Fibroblast of mammary gland (primary cell): ENCODE measurements at places on chromosomes 2 and 18.

- no peak for DNase-seq
Measured at GRCh38 chr2:163255086-163255485, 416.5 kb upstream of the KCNH7 start.

GRCh38 chr2:99399795-99400194 lies 62.6 kb downstream of the EIF5B start:
- no peak for DNase-seq

- peak; percentile 37 for DNase-seq
Measured at GRCh38 chr2:174664084-174664759, 66.6 kb upstream of the WIPF1 start.

- no peak for DNase-seq
Measured at GRCh38 chr2:164054651-164055050, 318.8 kb upstream of the FIGN start.

GRCh38 chr2:74053959-74054715 lies 69.4 kb downstream of the TET3 start:
- no peak for DNase-seq

GRCh38 chr2:240189686-240190085 lies 49.2 kb upstream of the OTOS start:
- no peak for DNase-seq

DNA sequence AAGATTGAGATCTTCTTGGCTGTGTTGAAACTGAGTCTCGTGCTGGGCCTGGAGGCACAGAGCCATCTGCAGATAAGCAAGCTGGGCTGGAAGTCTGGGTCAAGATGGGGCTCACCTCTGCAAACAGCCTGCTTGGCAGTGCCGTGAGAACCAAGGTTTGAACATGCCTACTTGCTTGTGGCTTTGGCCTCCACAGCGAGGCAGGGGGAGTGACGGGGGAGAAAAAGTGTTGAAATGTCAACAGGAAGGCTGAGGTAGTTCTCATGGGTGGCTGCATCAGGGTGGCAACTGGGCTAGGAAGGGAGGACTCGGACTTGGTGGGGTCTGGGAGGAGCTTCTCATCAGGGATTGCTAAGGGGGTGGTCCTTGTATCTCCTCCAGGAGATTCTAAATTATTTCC lies 99.7 kb downstream of the THNSL2 start:
- DNase-seq, result no peak

GRCh38 chr2:33230842-33231241 lies 245.6 kb upstream of the RASGRP3 start:
- no peak for DNase-seq

DNA sequence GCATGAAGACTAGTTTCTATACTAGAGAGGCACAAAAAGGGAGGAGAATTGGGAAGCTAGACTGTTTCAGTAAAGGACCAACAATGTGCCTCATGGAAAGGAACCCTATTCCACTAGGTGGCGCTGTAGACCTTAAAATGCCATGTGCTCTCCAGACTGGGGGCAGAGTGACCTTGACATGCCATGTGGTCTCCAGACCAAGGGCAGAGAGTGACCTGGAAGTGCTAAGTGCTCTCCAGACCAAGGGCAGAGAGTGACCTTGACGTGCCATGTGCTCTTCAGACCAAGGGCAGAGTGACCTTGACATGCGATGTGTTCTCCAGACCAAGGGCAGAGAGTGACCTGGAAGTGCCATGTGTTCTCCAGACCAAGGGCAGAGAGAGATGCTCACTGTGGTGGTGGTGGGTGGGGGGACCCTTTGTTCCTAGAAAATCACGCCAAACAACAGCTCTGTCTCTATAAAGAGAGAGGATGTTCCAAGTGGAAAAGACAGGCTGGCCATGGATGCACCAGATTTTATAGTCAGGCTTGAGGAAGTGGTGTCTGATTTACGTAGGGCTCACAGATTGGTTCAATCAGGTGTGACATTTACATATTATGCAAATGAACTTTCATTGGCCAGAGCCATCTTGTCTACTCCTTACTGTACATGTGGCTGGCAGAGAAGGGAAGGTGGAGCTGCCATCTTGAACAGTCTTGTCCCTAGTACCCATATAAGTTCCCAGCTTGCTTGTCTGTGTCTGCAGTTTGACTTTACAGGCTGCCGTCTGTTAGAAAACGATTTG lies 344.0 kb upstream of the DDX18 start:
- peak; percentile 2 for DNase-seq

- no peak for DNase-seq
Measured at GRCh38 chr2:38202713-38203445, 126.9 kb upstream of the CYP1B1 start.

DNA sequence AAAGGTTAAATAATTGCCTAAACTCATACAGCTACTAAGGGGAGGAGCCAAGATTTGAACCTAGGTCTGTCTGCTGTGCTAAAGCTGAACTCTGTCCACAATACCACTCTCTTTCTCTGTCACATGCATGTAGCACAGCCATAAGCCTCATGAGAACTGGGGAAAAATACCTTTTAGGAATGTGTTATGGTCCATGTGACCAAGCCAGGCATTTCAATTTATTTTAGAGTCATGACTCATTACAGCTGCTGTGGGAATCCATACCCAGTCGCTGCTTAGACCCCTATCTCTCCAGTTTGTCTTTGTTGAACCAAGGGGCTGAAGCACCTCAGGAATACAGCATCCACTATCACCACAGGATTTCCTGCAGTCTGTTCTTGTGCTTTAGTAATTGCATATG lies 200.0 kb upstream of the SIX3 start:
- no peak for DNase-seq

DNA sequence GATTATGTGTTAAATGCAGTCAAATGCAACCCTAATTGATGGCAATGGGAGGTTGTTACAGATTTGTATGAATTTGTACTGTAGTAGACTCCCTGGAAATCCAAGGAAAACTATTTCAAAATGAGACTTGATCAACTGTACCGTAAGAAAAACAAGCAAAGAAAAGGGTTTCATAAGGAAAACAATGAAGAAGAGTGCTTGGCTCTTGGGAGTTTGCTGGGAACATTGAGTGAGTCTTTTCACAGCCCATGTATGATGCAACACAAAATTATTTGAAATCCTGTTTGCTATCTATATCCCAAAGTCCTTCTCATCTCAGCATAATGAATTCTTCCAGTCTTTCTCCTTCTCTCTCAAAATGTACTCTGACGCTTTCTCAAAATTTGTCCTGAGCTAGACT lies 67.0 kb upstream of the OSR1 start:
- peak; percentile 68 for DNase-seq

DNA sequence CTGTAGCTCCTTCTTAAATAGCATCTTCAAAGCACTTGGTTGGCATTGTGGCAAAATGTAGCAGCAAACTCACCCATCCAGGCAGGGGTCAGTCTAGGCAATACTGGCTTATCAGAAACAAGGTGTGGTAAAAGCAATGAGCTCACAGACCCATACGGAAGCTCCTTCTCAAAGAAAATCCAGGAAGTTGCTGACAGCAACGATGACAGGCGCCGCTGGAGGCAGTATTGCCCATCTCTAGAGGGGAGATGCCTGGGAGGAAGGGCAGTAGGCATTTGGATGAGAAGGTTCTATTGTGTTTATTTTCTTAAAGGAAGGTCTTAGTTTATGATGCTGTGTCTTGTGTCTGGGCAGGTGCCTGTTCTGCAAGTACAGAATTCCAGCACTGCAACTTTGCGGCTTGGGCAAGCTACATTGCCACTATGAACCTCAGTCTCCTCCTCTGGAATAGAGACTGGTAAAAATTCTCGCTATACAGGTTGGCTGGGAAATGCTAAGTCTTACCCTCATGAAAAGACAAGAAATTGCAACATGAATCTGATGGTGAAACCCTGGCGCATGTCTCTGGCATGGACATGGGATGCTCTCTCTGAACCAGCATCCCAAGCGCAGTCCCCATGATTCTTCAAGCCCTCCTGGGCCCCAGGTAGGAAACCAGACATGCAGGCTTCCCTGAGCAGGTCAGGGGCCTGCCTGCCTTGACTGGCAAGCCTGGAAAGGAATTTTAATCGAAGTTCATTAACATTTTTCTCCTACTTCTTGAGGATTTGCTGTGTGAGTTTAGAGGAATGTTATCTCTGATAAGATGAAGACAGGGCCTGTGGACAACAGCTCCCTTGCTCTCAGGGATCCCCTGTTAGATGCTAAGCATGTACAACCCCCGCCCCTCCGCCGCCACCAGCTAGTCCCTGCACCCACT lies 156.0 kb downstream of the TFCP2L1 start:
- peak; percentile 15 for DNase-seq

DNA sequence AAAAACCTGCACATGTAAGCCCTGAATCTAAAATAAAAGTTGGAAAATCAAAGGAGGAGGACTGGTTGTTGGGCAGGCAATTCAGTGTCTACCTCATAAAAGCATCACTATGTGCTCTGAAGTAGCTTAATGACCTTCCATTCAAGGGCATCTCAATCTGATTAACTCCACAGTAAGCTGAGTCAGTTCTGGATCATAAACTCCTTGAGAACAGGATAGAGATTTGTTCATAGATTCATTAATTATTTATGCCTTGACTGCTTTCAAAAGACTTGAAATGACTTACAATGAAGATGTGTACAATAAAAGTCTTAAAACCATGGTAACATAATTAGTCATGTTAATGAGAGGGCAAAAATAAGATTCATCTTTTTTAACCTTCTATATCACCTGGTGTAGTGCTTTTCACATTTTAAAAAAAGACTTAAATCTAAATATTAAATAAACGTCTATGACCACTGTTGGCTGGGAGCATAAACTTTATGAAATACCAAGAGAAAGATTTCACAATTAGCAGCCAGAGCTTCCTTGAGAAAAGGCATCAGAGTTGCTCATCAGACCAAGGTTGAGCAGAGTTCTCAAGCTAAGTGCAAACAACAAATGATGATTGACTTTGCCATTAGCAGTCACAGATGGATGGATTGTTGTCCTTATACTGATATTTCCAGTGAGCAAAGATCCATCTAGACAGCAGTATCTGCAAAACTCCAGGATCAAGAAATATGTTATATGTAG lies 237.3 kb upstream of the THUMPD2 start:
- DNase-seq, result peak; percentile 49

DNA sequence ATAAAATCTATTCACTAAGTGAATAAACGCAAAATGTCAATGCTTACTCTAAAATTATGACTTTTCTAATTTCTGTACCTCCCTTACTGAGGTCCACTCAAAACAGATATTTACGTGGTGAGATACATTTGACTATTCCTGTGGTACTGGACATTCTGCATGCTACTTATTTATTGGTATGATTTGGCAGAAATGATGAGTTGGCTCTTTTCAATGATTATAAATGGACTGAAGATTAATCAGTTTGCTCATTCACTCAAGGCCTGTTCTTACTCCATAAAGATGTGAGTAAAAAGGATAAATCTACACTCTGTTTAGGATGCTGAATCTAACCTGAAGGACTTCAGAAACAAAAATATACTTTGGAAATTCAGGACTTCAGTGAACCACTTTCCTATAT lies 98.8 kb downstream of the OLA1 start:
- no peak for DNase-seq

- peak; percentile 58 for DNase-seq
Measured at GRCh38 chr18:61322265-61322873, 10.9 kb upstream of the CDH20 start.

DNA sequence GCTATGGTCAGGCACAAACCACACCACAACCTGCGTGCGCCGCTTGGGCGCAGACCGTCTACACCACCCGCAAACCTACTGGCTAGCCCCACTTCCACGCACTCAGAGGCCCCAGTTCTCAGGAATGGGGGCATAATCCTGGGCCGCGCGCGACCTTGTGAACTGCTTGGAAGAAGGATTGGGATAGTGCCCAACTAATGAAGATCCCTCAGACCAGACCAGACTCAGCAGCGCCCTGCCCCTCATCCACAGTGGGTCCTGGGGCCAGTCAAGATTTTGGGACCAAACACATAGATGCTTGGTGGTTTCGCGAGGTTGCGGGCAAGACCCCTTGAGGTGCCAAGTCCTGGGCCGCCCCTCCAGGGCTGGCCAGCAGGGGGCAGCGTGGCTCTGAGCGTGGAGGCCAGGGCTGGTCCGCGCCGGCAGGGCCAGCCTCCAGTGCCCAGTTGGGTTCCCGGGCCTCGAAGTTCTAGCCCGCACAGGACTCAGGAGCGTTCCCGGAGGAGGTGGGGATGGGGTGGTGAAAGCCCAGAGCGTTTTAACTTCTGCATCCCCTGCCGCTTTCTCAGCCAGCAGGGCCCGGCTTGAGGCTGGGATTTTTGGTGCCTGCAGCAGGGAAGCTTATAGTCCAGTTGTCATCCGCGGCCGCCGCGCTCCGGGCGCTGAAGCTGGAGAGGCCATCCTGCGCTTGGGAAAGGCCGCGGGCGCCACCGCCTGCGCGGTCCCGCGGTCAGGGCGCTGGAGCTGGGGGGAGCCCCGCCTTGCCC lies 8.3 kb downstream of the OSR1 start:
- no peak for DNase-seq

- no peak for DNase-seq
Measured at GRCh38 chr2:186910996-186911395, 62.0 kb upstream of the ZSWIM2 start.

- no peak for DNase-seq
Measured at GRCh38 chr2:59427980-59428379, 1125.5 kb downstream of the BCL11A start.
